ENCODE measurements at places on chromosomes 3 and 15. TPM values are rescaled to one million over a fixed set of nuclear protein-coding genes. Genes with fewer than 3 reads are reported as not detected.

RYR3 gene
- total RNA-seq, result not detected

NCBP2 gene
- 62.5 TPM for total RNA-seq

LRRK1 gene
- total RNA-seq, result 15.5 TPM

TTLL13 gene
- 0.13 TPM for total RNA-seq

BSN gene
- total RNA-seq, result 0.26 TPM

ITIH1 gene
- not detected for total RNA-seq

ACOX2 gene
- 3.2 TPM for total RNA-seq

FBLN2 gene
- 53.0 TPM for total RNA-seq

SPCS1 gene
- total RNA-seq, result 106 TPM

CX3CR1 gene
- under 0.01 TPM for total RNA-seq

LNP1 gene
- total RNA-seq, result 5.1 TPM

MAP3K13 gene
- total RNA-seq, result 23.9 TPM

Measured in articular chondrocyte of knee joint (primary cell).